ENCODE measurements at places on chromosomes 2 and 18.

- DNase-seq, result no peak
Measured at GRCh38 chr18:28123401-28124030, 53.4 kb downstream of the CDH2 start.

- DNase-seq, result no peak
Measured at GRCh38 chr18:45006934-45007333, 326.2 kb downstream of the SETBP1 start.

- no peak for DNase-seq
Measured at GRCh38 chr18:61459896-61460648, 126.8 kb downstream of the CDH20 start.

DNA sequence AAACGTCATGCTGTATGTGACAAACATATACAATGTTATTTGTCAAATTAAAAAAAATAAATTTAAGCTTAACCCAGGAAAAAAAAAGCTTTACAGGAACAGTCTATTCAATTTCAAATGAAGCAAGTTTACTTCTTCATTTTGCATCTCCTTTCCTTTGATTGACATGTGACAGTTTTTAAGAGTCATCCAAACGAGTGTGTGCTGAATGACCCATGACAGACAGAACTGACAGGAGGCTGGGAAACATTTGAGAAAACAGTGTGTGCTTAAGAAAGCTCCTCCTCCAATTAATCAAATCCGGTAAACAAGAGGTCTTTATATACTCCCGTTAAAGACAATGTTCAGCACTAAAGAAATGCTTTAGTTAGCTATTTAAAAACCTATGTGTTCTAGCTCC, 177.7 kb downstream of the SRBD1 start:
- DNase-seq, result no peak

- DNase-seq, result no peak
Measured at GRCh38 chr2:15224641-15225040, 336.5 kb downstream of the NBAS start.

DNA sequence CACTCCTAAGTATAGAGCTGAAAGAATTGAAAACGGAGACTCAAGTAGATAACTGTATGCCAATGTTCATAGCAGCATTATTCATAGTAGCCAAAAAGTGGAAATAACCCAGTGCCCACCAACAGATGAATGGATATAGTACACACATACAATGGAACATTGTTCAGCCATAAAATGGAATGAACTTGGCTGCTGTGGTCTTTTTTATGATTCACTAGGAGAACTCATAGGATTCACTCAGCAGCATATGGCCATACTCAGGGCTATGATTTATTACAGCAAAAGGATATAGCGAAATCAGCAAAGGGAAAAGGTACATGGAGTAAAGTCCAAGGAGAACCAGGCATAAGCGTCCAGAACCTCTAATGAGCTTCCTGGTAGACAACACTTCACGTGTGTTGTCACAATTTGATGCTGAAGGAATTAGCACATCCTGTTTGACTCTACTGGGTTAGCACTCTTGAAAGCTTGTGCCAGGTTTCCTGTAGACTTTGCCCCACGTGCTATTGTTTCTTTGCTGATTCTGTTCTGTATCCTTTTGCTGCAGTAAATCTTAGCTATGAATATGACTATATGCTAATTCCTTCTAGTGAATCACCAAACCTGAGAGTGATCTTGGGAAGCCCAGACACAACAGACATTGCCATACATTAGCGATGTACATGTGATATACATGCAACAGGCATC, 15.7 kb downstream of the SPC25 start:
- DNase-seq, result no peak

DNA sequence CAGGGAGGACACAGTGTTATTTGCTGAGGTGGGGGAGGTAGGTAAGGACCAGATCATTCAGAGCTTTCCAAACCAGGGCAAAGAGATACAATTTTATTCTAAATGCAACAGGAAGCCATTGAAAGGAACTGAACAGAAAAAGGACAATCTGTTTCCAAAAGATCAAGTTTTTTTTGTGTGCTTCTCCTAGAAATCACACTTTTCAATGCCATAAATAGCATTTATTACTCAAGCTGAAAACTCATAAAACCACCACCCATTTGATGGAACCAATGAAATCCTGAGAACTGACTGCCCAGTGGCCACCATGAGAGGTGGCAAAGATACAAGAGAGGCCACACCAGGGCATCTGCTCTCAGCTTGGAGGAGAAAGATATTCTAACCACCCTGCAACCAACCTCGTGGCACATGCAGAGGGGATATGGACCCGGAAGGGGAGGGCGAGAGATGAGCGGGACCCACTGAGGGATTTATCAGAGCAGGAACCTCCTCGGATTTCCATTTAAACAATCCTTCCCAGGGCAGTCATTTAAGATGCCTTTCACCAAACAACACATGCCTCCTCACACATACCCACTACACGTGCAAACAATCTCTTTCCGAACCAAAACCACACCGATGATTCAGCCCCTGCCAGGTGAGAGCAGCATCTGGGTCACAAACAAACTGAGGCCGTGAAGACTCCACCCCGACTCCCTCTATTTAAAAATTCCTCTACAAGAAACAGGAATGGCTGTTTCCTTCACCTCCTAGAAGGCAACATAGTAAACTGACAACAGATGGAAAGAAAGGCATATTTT, 8.8 kb downstream of the CYB5A start:
- DNase-seq, result no peak

DNA sequence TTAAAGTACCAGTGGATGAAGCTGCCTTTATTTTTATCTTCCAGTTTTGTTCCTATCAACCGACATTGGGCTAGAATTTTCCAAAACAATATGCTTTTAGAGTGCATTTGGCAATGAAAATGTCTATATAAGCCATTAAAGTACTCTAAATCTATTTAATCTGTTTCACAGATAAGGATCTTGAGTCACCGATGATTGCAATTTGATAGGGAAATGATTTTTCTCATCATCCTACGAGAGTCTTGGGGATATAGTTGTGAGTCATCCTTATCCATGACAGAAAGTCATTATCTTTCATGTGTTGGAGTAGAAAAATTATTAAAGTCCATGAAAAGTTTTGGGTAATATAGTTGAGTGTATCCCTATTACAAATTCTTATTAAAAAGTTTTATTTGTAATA, 26.1 kb downstream of the SLC39A10 start:
- no peak for DNase-seq

- DNase-seq, result no peak
Measured at GRCh38 chr2:120206022-120206581, 17.1 kb downstream of the TMEM185B start.

- DNase-seq, result no peak
Measured at GRCh38 chr18:34287825-34288224, 63.1 kb upstream of the NOL4 start.

DNA sequence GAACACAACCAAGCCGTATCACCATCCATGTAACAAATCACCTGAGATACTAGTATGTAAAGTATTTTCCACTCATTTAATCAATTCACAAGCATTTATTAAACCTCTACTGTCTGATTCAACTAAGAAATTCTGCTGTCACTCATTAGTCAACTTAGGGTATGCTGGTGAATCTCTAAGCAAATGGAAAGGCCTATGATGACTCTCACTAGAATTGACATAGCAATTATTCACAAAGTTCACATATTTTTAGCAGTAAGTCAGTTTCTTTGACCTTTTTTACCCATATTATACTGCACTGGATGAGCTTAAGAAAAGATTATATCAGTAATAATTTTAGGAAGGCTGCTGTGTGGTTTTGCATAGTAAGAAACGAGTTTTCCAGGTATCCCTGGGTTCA, 130.1 kb downstream of the SLC8A1 start:
- DNase-seq, result no peak

GRCh38 chr2:197360744-197361156, 50.2 kb upstream of the ANKRD44 start:
- no peak for DNase-seq

- no peak for DNase-seq
Measured at GRCh38 chr18:13551305-13551603, 175.1 kb downstream of the FAM210A start.

DNA sequence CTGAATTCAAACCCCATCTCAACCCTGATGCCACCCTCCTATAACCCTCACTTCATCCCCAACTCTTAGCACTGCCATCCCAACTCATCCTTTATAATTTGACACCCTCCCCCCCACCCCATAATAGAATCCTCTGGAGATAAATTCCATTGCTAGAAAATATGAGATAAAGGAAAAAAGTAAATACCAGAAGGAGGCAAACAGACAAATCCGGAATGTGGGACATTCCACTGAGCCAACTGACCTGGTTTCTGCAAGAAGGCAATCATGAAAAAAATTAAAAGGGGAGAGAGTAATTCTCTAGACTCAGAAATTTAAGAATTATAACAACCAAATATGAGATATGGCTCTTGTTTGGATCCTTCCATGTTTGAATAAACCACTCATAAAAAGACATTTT, 132.4 kb downstream of the CYP26B1 start:
- DNase-seq, result no peak

DNA sequence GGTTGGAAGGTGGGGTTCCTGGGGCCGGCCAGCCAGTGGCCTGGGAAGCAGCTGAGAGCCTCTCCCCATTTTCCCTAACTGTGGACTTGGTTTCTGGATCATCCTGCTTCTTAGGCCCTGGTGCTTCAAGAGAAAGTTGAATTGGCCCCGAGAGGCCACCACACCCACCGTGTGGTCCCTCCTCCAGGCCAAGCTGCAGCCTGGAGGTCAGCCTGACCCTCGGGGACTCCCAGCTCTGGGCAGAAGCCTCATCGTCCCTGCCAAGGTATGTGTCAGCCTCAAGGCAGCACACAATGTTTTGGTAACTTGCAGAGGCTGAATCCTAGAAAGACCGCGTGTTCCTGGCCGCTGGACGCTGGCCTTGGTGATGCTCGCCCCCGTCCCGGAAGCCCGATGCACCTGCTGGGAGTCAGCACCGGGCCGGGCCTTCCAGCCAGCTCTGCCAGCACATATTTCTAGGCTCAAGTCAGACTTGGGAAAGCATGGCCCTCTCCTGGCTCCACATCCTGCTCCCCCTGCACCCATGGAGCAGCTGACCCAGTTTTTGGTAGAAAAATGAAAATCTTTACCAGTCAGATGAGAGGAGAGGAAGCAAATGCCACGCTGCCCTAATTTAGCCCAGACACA, 72.6 kb downstream of the ACTR2 start:
- DNase-seq, result no peak

DNA sequence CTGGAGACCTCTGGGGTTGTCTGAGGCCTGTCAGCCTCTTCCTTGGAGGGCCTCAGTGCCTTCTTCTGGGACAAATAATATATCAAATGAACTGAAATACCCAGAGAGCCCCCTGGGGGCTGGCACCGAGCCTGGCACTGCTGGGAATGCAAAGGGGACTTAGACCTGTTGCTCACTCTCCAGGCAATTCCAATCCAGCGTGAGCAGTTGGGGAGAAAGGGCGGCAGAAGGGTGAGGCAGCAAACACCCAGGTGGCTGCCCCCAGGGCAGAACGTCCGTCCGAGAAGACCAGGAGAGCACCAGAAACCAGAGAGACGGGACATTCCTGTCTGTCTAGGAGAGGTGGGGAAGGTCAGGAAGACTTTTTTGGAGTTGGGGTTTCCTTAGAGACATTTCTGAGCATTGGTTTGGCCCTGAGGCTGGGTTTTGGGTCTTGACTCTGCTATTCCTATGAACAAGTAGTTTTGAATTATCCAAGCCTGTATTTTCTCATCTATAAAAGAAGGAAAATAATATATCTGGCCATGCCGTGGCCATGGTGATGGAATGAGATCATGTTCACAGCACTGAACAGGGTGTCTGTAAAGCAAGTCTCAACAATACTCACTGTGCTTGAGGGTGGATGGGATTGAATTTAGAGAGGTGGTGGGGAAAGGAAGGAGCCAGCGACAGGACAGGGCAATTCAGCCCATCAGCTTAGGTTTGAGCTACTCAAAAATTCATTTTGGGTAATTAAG, 44.3 kb upstream of the ZBTB7C start:
- DNase-seq, result no peak

DNA sequence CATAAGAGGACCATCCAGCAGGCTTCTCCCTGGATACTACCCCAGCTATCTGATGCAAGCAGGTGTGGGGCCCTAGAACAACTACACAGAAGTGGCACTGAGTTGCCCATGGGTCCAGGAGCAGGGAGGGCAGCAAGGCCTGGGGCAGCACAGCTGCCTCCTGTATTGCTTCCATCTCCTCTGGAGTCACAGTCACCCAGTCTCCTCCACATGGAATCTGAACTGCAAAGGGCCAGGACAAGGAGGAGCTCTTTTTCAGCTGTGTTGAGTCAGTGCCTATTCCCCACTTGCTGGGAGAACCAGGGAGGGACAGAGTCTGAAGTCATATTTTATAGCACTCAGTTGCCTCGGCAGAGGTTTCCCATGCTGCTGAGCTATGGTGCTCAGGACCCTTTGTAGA, 67.9 kb upstream of the ALPP start:
- DNase-seq, result no peak

DNA sequence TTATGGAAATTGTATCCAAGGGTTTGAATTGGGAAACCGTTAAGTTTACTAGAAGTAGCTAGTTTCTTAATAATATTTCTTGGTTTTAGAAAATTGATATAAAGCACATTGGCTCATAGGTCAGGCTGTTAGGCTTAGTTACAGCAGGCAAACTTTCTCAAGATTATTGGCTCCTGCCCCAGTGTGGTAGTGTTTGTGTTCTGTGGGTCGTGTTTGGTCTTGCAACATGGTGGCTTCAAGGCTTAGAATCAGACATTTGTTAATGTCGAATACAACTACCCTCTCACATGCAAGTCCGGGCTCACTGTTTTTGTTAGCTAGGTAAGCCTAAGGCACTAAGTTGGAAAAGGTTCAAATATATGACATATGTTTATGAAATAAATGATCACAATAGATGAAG, 19.6 kb downstream of the CERS6 start:
- DNase-seq, result no peak

- no peak for DNase-seq
Measured at GRCh38 chr2:152347076-152347475, 12.1 kb downstream of the FMNL2 start.

DNA sequence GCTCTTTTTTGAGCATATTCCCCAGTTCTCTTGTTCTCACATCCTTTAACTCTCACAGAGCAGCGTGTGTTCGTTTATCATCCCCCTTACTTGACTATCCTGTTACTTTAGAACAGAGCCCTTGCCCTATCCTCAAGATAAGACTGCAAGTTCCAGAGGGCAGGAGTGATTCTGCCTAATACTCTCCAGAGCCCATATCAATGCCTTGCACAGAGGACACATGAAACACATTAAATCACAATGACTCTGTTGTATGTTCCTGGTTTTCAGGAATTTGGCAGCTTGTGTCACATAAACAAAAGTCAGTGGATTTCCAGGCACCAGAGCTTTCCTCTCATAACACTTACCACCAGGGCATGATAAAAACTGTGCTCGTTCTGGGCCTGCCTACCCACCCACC, 156.7 kb downstream of the RNF144A start:
- DNase-seq, result no peak

DNA sequence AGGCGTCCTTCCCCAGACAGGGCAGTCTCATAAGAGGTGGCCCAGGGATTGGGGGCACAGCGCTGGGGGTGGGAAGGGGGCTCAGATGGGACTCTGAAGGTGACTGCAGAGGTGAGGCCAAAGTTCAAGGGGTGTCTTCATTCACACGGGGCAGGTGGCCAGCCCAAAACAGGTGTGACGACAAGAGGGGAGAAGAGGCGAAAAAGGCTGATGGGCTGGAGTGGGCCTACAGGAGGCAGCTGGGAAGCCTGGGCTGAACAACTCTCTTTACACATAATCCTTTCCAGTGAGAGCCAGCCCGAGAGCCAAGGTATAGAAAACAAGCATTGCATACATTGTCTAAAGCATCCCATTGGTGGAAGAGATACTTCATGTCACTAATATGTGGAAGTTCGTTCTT, 130.9 kb upstream of the ASB18 start:
- no peak for DNase-seq

All from activated CD4-positive, alpha-beta T cell treated with anti-CD3 and anti-CD28 coated beads, Interleukin-2, amount 50 U/mL, for 24 hours (primary cell).